ENCODE measurements at places on chromosomes 7 and 10.

GRCh38 chr7:127287133-127287532, 34.4 kb upstream of the GRM8 start:
- no peak for DNase-seq

GRCh38 chr10:129258283-129258923, 208.6 kb upstream of the MGMT start:
- no peak for DNase-seq

- DNase-seq: no peak
These were observed 99.1 kb downstream of the ARL4A start for GRCh38 chr7:12786494-12786893.

DNA sequence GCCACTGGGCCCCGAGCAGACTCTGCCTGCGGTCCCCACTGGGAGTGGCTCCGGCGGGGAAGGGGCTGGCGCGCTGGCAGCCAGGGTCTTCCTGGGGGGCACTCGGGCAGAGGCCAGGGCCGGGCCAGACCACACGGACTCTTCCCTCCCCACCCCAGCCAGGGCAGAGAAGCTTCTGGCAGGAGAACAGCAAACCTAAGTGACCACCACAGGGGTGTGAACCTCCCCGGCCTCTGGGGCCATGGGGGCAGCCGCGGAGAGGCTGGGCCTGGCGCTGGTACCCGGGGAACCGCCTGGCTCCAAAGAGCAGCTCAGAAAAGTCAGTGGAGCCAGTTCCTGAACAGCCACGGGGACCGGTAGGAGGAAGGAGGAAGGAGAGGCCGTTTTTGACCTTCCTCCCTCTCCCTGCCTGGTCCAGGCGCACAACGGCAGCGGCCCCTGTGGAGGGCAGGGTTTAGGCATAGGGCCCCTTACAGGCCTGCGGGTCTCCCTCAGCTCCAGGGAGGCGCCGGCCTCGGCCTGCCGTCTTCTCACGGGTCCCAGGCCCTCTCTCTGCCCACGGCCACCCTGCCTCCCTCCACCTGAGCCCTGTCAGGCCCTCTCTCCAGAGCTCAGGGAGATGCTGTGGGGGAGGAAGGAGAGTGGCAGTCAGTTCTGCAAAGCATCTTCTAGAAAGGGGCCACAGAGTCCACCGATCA, 51.8 kb downstream of the TMEM209 start:
- DNase-seq: no peak

DNA sequence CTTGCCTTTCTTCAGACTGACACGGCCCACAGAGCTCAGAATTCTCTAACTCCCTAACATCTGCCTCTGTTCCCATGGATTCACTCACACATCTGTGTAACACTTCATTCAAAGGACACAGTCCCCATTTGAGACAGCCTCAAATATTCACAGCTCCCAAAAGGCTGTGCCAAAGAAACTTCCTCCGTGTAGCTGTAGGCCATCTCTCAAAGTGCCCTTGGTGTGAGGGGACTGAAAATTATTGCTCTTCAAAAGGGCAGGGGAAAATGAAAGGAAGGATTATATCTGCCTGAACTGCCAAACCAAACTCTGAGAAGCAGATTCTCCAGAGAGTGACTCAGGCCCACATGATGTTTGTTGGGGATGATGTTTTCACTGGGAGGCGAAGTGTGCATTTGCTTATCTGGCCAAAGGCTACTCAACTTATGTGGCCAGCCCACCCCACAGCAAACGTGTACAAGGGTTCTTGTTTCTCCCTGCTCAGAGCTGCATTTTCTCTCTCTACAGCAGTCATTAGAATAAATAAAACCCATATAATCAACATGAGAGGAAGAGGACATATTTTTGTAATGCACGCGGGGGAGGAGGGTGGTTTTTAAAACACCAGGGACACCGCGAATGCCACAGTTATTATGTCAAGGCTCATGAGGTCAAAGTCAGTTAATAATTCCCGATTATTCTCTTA, 302.4 kb upstream of the NFE2L3 start:
- DNase-seq: no peak

DNA sequence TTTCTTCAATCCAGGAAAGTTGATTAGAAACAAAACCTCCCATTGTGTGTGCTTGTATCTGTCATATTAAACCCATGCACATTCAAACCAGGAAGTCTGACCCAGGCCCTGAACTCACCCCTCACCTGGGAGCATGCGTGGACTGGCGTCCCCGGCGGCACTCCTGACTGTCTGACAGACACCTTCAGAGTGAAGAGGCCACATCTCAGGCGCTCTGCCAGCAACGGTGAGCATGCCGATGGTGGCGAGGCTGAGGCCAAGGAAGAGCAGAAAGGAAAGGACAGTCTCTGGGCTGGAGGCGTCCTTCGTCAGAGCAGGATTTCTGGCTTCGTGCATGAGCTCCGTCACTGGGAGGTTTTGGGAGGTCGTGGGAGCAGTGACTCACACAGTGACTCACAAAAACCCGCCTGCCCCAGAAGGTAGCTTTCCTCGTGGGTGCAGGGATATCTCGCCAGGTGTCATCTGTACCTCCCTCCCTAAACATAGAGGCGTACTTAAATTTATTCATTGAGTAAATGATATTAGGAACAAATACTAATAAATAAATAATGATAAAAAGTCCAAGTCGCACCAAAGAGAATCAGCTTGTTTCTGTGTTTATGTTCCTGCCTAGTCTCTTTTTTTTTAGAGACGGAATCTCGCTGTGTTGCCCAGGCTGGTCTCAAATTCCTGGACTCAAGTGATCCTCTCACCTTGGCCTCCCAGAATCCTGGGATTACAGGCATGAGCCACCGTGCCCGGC, 13.5 kb downstream of the IQCE start:
- DNase-seq: no peak
